Immature natural killer cell (primary cell): ENCODE measurements at places on chromosomes 1 and 21. TPM values are rescaled to one million over a fixed set of nuclear protein-coding genes. Genes with fewer than 3 reads are reported as not detected.

The NBPF26 gene
- 2.7 TPM for polyA plus RNA-seq

The REN gene
- polyA plus RNA-seq = not detected

The FCGR2B gene
- 8.6 TPM for polyA plus RNA-seq

The SETSIP gene
- not detected for polyA plus RNA-seq

The ALPL gene
- polyA plus RNA-seq = not detected

The MOV10 gene
- 52.7 TPM for polyA plus RNA-seq

The CD34 gene
- not detected for polyA plus RNA-seq

The PAX7 gene
- polyA plus RNA-seq = not detected

The TMEM61 gene
- not detected for polyA plus RNA-seq

The EFCAB14 gene
- 145 TPM for polyA plus RNA-seq

The SKI gene
- not detected for polyA plus RNA-seq

The FAAH gene
- 1.8 TPM for polyA plus RNA-seq

The WDR64 gene
- polyA plus RNA-seq = not detected

The CYP2J2 gene
- not detected for polyA plus RNA-seq

The YRDC gene
- polyA plus RNA-seq = 17.7 TPM

The KRTAP19-1 gene
- polyA plus RNA-seq = not detected

The ATP1A4 gene
- not detected for polyA plus RNA-seq

The OR2L3 gene
- not detected for polyA plus RNA-seq

The DUSP12 gene
- polyA plus RNA-seq = 69.5 TPM

The GJA5 gene
- not detected for polyA plus RNA-seq

The TMEM200B gene
- not detected for polyA plus RNA-seq

The RPE65 gene
- polyA plus RNA-seq = not detected

The PLPP3 gene
- not detected for polyA plus RNA-seq

The CFH gene
- polyA plus RNA-seq = 0.74 TPM

The VANGL2 gene
- polyA plus RNA-seq = not detected

The OR14K1 gene
- not detected for polyA plus RNA-seq

The DNAJC6 gene
- not detected for polyA plus RNA-seq

The SLAMF1 gene
- polyA plus RNA-seq = 0.12 TPM

The TMPRSS15 gene
- polyA plus RNA-seq = not detected

The IVL gene
- polyA plus RNA-seq = not detected

The ARID1A gene
- 16.0 TPM for polyA plus RNA-seq

The ITGB2 gene
- 1,452 TPM for polyA plus RNA-seq

The INTS11 gene
- 62.1 TPM for polyA plus RNA-seq

The NT5C1A gene
- polyA plus RNA-seq = not detected

The RBP7 gene
- 0.38 TPM for polyA plus RNA-seq

The TRIM67 gene
- polyA plus RNA-seq = not detected

The ID3 gene
- polyA plus RNA-seq = 2.5 TPM

The CAMK1G gene
- not detected for polyA plus RNA-seq

The PHGDH gene
- 2.6 TPM for polyA plus RNA-seq

The GSTM5 gene
- 0.23 TPM for polyA plus RNA-seq

The KIF2C gene
- polyA plus RNA-seq = 0.51 TPM

The SLC44A3 gene
- not detected for polyA plus RNA-seq

The TFF2 gene
- polyA plus RNA-seq = not detected

The S100A8 gene
- 20.3 TPM for polyA plus RNA-seq

The OR2L2 gene
- not detected for polyA plus RNA-seq

The SERPINC1 gene
- polyA plus RNA-seq = not detected

The HRNR gene
- polyA plus RNA-seq = not detected

The PADI2 gene
- polyA plus RNA-seq = 0.15 TPM

The HSD11B1 gene
- not detected for polyA plus RNA-seq

The LCE1D gene
- not detected for polyA plus RNA-seq

The LIN28A gene
- polyA plus RNA-seq = not detected

The AQP10 gene
- polyA plus RNA-seq = 0.24 TPM

The DENND1B gene
- polyA plus RNA-seq = 18.5 TPM

The AVPR1B gene
- not detected for polyA plus RNA-seq

The IFI44L gene
- 4.6 TPM for polyA plus RNA-seq

The CASZ1 gene
- polyA plus RNA-seq = 1.9 TPM

The RGS18 gene
- 6.1 TPM for polyA plus RNA-seq

The PADI1 gene
- polyA plus RNA-seq = not detected

The NBPF1 gene
- 6.9 TPM for polyA plus RNA-seq
